ENCODE measurements at places on chromosomes 5 and 9.

- no peak for DNase-seq
These were observed 56.9 kb downstream of the GPR21 start for GRCh38 chr9:123090198-123090896.

DNA sequence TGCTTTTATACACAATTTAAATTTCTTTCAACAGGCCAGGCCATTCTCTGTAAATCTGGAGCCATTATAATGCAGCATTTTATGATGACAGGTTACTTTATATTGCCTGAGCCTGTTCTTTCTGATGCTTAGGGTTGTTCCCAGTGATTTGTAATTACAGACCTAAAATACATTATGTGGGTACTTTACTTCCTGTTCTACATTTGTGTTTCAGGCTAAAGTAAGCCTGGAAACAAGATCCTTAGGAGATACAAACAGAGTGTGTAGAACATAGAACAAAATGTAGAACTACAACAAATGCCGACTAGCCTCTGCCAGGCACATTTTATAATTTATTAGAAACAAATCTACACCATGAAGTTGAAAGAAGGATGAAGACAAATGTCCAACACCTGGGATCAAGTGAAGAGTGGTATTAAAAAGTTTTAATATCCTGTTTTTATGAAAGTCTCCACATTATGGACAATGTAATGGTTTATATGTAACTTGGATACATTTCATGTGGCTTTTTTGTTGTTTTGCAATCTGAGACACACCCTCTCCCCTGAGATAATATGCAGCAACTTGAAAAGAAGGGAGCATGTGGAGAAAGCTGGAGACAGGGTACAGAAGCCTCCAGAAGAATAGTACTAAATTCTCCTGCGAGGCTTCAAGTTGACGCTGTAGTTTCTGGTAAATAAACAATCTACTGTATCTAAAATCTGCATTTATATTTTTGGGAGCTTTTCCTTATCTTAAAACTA lies 46.9 kb downstream of the VCAN start:
- DNase-seq, result no peak

GRCh38 chr9:98854266-98854665 lies 46.8 kb downstream of the GALNT12 start:
- no peak for DNase-seq

GRCh38 chr5:147391781-147392180 lies 118.1 kb downstream of the DPYSL3 start:
- DNase-seq, result no peak

- no peak for DNase-seq
These were observed 90.0 kb downstream of the ARRDC3 start for GRCh38 chr5:91293131-91293530.

DNA sequence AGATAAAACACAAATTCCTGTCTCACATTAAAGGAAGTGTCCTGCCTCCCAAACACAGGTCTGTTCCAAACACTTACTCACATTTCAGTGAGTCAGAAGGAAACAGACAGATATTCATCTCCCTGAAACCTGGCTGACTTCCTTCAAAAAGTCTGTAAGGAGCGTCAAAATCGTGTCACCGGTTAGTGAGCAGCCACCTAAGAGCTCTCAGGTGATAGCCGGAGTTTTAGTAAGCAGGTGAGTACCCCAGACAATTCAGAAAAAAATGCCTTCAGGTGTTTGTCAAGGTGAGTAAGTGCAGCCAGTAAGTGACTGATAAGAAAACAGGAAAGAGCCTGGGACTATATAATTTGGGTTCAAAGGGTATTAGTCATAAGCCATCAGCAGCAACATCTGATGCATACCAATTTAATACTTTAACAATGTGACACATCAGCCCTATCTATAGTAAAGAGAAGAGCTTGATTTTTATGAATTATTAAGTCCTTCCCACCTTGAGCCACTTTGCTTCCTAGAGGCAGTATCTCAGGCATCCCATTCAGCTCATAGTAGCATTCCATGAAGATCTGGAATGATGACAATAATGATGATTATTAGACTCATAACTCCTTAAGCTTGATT lies 1.3 kb upstream of the ITGA2 start:
- no peak for DNase-seq

DNA sequence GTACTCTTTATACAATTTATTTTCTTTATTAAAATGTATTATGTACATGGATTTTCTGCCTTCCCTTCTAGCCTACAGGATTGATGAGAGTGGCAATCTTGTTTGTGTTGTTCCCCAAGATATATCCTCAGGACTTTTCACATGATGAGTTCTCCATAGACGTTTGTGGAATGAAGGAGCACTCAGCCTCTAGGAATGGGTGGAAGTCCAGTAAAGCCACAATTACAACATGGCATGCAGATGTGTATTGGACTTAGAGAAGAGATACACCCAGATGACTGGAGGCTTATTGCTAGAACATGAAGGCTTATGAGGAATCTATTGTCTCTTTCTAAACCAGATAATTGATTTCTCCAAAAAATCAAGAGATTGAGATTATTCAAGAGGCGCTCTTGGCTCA lies 8.2 kb upstream of the DOCK2 start:
- DNase-seq, result no peak

- DNase-seq, result no peak
These were observed 75.9 kb downstream of the DAP start for GRCh38 chr5:10685115-10685521.

DNA sequence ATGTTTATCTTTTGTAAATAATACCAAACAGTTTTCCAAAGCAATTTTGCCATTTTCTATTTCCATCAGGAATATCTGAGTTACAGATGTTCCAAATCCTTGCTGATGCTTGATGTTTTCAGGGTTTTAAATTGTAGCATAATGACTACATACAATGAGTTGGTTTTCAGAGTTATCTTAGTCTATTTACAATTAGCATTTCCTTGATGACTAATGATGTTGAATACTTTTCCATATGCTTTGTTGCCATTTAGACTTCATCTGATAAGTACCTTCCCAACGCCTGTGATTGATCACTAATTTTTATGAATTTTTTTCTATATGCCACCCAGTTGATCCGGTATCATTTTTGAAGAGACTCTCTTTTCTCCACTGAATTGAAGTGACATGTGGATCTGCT lies 102.3 kb downstream of the SLC25A46 start:
- no peak for DNase-seq

DNA sequence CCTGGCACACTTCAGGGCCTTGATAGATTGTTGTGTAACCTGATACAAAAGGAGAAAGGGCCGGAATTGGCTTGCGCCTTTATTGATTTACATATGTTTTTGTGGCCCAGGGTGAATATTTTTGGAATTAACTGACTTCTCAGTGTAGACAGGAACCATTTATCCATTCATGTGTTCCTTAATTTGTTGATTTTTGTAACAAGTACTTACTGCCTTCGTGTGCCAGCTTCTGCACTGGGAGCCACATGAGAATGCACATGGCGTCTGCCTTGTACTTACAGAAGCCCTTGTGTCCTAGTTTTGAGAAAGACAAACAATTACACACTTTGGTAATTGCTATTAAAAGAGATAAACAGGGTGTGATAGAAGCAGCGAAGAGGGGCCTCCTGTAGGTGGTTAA lies 26.4 kb downstream of the EHMT1 start:
- DNase-seq, result no peak

- no peak for DNase-seq
These were observed 629 bp downstream of the CCNH start for GRCh38 chr5:87411973-87412629.

DNA sequence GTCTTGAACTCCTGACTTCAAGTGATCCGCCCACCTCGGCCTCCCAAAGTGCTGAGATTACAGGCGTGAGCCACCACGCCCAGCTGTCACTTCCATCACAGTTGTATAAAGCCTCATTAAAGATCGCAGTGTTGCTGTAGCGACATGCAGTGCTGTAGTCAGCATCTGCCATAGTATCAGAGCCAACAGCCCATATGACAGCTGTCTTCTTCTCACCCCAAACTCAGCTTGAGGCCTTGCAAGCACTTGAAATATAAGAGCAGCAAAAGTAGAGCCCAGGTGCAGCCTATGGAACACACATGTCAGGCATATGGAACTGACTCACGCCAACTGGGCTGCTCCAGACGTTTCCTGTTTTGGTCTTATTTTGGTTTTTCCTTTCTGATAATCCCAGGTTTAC lies 167.8 kb downstream of the TRIO start:
- DNase-seq, result no peak

GRCh38 chr5:124841829-124842712 lies 95.6 kb upstream of the ZNF608 start:
- DNase-seq, result no peak

GRCh38 chr5:143056339-143056704 lies 286.1 kb downstream of the ARHGAP26 start:
- DNase-seq, result no peak

DNA sequence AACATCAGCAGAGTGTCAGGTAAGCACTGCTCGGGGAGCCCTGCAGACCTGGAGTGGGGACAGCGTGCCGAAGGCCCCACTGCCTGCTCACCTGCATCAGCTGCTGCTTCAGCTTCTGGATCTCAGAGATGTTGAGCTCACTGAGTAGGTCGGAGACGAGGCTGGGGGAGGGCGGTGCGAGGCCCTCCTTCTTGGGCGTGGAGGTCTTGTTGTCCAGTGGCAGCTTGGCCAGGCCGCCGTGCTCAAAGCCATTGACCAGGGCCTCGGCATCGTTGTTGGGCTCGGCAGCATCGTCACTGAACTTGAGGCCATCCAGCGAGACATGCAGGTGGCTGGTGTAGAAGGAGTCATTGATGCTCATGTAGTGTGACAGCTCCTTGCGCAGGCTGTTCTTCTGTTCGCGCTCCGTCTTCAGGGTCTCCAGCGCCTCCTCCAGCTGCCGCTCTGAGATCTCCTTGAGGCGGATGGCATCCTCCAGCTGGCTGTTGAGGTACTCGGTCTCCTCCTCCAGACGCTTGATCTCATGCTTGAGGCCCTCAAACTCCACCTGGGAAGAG lies 44.3 kb downstream of the BICD2 start:
- no peak for DNase-seq

DNA sequence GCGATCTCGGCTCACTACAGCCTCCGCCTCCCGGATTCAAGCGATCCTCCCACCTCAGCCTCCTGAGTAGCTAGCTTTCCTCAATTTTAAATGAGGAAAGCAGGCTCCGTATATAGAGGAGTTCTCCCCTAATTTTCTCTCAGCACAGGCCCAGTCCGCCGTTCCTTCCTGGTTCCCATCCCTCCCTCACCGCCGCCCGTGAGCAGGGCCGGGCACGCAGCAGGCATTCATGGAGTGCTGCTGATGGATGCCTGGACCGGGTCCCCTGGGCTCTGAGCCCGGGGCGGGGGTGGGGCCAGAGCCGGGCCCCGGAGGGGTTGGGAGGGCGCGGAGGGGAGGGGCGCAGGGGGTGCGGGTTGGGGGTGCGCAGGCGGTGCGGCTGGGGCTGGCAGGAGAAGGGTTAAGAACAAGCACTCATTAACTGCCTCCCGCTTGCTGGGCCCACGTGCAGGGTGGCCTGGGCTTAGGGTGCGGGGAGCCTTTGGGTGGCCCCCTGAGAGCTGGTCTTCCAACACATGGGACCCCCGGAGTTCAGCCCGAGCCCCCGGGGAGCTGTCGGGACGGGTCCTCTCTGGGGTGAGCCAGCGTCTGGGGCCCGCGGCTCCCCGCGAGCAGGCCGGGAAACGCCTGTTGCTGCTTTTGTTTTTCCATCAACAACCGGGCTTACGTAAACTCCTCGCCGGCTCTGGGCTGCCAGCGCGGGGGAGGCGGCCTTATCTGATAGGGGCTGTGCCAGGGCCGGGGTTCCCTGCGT lies 33.7 kb downstream of the LHX2 start:
- DNase-seq, result no peak

DNA sequence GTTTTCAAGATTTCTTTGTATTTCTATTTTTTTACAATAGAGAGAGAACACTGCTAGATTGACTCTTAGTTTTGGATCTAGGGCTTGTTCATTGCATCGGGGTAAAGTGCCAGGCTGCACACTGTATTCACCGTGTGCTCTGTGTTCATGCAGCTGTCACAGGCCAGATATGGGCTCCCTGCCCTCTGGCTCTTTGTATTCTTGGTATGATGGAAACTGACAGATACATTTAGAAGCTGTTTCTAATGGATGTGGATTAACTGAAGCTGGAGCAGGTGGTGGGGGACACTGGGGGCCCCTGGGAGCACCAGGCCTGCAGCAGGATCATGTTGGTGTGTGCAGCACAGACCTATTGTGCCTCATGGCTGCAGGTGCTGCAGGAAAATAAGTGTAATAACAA lies 28.0 kb downstream of the SLC36A1 start:
- DNase-seq, result no peak

DNA sequence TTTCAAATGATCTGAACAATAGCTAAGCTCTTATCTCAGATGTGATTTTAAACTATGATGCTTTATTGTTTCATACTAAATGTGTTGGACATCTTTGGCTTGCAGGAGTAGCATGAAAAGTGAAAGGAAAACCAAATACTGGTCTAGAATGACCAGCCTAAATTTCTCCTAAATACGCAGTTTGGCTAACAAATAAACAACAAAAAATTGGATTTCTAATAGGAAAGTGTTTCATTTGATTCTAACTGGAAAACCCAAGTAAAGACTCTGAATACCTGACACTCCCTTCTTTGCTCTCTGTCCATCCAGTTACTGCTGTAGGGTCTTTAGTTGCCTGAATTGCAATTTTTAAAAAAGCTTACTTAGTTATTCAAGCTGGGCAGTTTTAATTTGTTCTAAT lies 111.7 kb upstream of the ACOT12 start:
- no peak for DNase-seq

GRCh38 chr5:114716955-114717354 lies 355.1 kb downstream of the KCNN2 start:
- DNase-seq, result no peak

DNA sequence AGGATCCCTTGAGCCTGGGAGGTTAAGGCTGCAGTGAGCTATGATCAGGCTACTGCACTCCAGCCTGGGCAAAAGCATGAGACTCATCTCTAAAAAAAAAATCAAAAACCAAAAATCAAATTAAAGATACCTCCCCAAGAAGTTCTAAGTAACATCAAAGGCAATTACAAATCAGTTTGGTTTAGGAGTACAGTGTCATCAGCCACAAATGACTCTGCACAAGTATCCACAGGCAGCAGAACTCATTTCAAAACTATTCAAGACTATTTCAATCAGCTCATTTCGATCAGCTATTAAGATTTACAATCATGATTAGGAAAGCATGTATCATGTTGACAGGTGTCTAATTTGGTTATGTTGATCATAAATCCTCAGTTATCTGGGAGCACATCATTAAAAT lies 19.1 kb downstream of the TRMO start:
- DNase-seq, result no peak

DNA sequence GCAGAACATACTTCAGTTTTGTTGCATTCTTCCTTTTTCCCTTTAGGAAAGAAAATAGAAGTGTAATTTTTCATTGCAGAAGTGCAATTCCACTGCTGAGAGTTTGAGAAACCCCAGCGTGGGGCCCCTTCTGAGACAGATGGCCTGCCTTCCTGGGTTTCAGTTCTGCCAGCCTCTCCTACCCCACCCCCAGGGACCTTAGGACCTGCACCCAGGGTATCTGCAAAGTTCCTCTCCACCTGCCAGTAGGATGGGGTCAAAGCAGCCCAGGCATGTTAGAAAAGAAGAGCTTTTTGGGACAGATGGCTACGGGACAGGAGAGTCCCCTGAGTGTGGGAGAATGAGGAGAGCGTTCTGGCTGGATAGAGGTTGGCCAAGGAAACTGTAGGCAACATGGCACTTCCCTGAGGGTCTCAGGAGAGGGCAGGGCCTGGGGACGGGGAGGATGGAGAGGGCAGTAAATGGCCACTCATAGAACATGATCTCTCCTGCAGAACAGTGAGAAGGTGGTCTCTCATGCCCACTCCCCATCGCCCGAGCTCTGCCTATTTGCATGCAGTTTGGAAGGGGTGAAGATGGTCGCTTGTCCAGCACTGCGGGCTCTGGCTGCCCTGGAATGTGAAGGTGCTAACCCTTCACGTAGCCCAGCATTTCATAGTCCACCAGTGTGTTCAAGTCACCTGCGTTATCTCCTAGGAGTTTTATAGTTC lies at the start of gene TIFAB:
TIFAB (minus strand) TSS at position 31 of the 710 bp plus-strand sequence. CDS start 2,412 bp downstream, outside the sequence.
- DNase-seq, result no peak

GRCh38 chr9:69168709-69169217 lies 5.3 kb upstream of the TJP2 start:
- no peak for DNase-seq
